Type B pancreatic cell (in vitro differentiated cells): ENCODE measurements at places on chromosomes 7 and 10. TPM values are rescaled to one million over a fixed set of nuclear protein-coding genes. Genes with fewer than 3 reads are reported as not detected.

Gene VIPR2
- 0.12 and 0.31 TPM in 2 replicates for total RNA-seq

Gene RADIL
- total RNA-seq = 0.93 and 11.8 TPM in 2 replicates

Gene GDF2
- total RNA-seq = not detected in 2 replicates

- DNase-seq = no peak
Measured at GRCh38 chr7:2032030-2032875, 200.5 kb downstream of the MAD1L1 start.

- DNase-seq = no peak
Measured at GRCh38 chr7:94632338-94633013, 23.5 kb downstream of the SGCE start.

GRCh38 chr7:7533831-7534430 lies 1.7 kb downstream of the COL28A1 start:
- no peak for DNase-seq

DNA sequence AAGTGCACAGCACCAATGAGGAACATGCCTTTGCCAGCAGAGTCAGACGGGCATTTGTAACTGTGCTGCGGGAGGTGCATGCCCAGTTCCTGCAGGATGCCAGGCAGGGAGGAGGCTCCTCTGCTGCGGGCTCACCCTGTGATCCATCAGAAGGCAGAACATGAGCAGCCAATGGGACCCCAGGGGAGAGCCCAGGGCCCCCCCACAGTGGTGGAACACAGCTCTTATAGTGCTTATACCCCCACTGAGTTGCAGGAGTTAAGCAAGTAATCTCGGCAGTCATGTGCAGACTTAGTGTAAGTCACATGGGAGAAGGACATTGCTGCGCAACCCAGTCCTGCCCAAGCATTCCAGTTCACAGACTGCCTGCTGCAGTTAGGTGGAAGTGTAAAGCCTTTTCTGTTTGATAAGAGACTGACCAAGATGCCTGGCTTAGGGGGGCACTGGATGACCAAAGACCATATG lies 120.3 kb upstream of the TMEM106B start:
- DNase-seq = no peak
